ENCODE measurements at places on chromosomes 11 and 22.
A peak's percentile ranks its signal among the peaks of the same experiment; 100 is the strongest.

- no peak for DNase-seq
Observed at GRCh38 chr11:99410636-99411035, 389.9 kb downstream of the CNTN5 start.

- peak; percentile 41 for DNase-seq
Observed at GRCh38 chr11:34154059-34154875, 48.8 kb downstream of the NAT10 start.

DNA sequence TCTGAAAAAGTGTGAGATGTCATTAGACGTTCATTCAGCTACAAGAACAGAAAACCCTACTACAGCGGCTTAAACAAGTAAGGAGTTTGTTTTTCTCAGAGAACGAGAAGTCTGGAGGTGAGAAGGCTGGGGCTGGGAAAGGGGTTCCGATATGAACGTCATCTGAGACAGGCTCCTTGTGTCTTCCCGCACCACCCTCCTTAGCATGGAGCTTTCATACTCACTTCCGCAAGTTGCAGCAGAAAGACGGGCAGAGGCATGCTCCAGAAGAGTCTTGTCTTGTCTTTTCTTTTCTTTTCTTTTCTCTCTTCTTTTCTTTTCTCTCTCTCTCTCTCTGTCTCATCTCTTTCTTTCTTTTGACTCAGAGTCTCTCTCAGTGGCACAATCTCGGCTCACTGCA, 3.6 kb downstream of the TMEM45B start:
- DNase-seq = no peak

GRCh38 chr11:121580154-121580553, 127.4 kb upstream of the SORL1-AS1 start:
- DNase-seq = no peak

- DNase-seq = no peak
Observed at GRCh38 chr22:27163162-27164137, 506.1 kb downstream of the MIAT start.

- no peak for DNase-seq
Observed at GRCh38 chr22:23071230-23072076, 1.1 kb downstream of the GNAZ start.

DNA sequence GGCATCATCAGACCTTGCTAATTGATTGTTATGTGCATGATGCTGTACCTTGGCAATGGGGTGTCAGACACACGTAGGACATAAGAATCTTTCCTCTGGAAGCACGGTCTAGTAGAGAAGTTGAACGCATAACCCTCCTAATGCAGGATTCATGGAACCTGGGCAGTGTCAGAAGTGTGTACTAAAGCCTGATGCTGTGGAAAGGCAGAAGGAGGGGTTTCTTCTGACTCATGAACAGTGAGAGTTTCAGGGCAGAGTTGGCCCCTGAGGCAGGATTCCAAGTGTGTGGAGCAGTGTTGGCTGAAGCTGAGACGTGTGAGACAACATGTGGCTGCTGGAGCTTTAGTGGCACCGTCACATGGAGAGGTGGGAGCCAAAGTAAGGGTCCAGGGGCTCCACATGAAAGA, 3.5 kb downstream of the PANX1 start:
- no peak for DNase-seq

- DNase-seq = no peak
Observed at GRCh38 chr11:88284336-88285050, 53.0 kb downstream of the CTSC start.

DNA sequence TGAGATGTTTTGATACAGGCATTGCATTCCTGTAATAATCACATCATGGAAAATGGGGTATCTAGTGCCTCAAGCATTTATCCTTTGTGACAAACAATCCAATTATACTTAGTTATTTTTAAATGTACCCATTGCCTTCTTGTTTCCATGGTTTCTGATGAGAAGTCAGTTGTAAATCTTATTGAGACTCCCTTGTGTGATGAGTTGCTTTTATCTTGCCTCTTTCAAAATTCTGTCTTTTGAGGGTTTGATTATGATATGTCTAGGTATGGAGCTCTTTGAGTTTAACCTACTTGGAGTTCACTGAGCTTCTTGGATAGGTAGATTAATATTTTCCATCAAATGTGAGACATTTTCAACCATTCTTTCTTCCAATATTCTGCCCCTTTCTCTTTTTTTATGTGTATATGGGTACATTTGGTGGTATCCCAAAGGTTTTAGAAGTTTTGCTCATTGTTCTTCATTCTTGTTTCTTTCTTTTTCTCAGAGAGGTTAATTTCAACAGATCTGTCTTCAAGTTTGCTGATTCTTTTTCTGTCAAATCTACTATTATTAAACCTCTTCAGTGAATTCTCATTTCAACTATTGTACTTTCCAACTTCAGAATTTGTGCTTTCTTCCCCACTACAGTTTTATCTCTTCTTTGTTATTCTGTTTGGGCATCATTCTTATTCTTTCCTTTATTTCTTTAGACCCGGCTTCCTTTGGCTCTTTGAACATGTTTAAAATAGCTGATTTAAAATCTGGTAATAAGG, 13.7 kb downstream of the NAGA start:
- no peak for DNase-seq

- no peak for DNase-seq
Observed at GRCh38 chr11:66012946-66013761, 1.3 kb downstream of the CST6 start.

DNA sequence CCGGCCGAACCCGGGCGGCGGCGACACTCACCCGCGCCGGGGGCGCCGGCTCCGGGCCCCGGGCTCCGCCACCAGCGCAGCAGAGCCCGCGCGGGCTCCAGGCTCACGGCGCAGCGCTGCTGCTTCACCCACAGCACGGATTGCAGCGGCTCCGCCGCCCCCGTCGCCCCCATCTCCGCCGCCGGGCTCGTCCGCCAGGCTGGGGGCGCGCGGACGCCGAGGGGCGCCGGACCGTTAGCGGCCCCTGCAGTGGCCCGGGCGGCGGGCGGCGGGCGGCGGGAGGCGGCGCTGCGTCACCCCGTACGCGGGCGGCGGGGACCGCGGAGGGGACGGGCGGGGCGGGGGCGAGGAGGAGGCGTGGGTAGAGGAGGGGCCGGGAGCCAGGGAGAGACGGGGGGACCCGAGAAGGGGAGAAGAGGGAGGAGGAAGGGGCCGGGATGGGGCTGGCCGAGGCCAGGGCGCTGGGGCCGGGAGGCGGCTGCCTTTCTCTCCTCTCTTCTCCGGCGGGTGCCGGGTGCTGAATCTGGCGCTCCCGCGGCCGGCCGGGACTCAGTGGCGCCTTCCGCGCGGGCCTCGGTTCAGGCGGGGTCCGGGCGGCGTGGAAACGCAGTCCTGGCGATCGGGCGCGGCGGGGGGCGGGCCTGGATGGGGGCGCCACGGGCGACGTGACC, at the start of gene CERK:
TSS of gene CERK (minus strand) at position 277 of the 671 bp plus-strand sequence. CDS start at position 173, 104 bp downstream.
- DNase-seq = no peak

DNA sequence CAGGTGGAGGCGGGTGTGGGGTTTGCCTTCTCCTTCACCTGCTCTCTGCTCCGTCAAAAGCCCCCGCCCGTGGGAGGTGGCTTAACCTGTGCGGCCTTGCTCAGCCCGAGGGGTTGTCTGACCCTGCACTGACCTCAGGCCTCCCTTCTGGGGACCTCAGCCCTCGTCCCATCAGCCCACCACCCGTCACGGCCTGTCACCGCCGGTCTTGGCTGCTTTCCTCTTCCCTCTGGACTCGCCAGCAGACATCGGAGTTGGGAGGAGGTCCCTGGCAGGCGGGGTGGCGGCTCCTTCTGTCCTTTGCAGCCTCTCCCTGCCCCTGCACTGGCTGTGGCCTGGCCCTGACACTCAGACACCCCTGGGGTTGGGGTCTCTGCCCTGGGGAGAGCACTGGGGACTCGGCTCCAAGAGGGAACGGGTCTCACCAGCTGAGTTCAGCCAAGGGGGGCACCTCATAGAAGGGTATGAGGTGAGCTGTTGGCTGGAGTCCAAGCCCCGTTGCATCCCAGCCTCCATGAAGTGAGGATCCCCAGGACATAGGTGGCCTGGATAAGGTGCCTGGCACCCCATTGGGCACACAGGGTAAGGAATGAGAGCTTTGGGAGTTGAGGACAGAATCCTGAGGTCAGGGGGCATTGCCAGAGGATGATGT, 999.6 kb downstream of the BRD1 start:
- no peak for DNase-seq

DNA sequence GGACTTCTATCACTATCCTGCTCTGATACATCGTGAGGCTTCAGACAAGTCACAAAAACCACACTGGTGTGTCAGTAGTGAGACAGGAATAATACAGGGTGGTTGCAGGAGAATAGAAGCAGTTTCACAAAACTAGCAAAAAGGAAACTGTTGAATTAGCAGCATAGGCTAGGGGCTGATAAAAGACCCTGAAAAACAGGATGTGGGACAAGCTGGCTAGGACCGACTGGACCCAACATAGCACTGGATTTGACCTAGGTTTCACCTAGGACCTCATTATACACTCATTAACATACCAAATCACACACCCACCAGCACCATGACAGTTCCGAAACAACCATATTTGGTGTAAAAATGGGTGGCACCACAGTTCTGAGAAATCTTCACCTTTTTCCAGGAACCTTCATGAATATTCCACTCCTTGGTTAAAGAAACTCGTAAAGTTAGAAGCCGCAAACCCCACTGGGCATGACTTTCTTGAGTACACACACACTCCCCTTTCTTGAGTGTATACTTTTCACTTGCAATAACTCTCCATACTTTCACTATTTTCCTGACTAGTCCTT, 76.2 kb downstream of the SLC1A2 start:
- DNase-seq = no peak

- DNase-seq = no peak
Observed at GRCh38 chr11:61332281-61332796, 566 bp downstream of the DDB1 start.

- no peak for DNase-seq
Observed at GRCh38 chr11:102971766-102972165, 16.2 kb upstream of the MMP13 start.

DNA sequence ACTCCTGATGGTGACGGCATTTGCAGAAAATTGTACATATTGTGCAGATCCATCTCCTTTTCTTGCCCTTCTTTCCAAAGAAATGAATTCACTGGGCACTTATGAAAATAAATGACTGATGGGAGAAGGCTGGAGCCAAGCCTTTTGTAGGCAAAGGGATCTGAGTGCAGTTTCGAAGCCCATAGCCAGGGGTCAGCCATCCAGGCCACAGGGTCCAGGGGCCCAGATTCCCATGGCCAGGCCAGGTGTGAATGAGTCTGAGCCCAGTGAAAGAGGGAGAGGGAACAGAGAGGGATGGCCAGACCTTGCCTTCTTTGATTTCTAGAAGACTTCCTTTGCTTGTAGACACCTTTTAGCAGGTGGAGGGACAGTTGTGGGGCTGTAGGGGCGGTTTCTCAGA, 209.1 kb downstream of the KIRREL3 start:
- no peak for DNase-seq

DNA sequence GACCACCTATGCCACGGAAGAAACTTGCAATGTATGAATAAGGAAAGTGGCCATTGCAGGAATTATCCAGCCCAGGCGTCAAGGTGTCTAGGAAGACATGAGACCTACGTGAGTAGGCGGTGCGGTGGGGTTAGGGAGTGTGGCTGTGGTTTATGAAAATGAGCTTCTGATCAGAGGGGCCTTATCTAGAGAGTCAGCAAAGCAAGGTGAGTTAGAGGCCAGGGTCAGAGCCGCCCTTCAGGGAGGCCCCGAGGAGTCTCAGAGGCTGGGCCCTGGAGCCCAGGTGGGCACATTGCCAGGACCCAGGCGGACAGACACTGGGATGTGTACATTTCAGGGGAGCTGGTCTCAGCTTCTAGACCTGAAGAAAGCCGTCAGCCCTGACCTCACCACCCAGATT, 13.8 kb upstream of the LINC01488 start:
- no peak for DNase-seq

DNA sequence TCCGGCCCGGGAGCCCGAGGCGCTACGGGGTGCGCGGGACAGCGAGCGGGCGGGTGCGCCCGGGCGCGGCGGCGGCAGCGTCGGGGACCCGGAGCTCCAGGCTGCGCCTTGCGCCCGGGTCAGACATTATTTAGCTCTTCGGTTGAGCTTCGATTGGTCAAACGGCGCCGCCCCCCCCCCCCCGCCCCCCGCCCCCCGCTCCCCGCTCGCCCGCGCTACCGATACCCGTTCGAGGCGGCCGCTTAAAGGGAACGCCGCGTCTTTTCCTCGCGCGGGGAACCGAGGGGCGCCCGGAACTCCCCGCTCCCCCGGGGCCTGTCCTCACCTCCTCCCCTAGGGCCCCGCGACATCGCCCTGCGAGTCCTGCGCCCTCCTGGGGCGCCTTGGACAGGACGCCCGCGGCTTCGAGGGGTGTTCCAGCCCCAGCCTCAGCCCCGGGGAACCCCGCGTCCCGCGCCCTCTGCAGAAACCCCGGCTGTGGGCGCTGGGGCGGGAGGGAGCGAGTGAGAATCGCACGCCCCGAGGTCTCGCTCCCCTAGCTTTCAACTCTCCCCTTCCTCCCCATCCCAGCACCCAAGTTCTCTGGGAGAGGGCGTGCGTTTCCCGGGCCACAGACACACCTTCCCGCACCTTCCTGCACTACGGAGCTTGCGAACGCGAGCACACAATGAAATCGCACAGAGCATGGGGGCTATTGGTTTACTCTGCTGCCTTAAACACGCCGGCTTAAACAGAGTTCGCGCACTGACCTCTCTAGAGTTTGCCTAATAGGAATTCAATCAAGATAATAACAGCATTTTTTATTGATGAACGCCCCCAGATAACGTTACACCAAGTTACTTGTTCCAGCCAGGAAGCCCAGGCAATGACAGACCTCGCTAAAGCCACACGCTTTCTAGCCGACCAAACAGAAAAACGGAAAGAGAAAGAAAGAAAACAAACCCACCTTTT, at the start of gene BDNF:
TSS of gene BDNF (minus strand) at position 105 of the 951 bp plus-strand sequence. CDS start 41,891 bp downstream, outside the sequence.
- no peak for DNase-seq

- DNase-seq = no peak
Observed at GRCh38 chr22:42547562-42547961, 6.2 kb upstream of the SERHL2 start.

DNA sequence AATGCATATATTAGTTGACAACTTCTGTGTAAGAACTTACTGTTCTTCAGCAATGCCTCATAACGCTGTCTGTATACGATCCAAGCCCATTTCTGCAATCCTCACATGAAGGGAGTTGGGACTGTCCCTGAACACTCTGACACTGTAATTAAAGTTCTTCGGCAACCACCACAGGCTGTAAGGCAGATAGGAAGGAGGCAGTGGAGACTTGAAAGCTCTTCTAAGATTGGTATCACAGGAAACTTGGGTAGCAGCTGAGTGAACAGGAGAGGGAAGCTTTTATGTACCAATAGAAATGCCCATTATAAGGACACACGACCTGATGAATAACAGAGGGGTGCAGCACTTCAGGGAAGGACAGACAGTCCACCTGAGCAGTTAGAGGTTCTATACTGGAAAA, 12.0 kb upstream of the GAB2 start:
- DNase-seq = peak; percentile 69

DNA sequence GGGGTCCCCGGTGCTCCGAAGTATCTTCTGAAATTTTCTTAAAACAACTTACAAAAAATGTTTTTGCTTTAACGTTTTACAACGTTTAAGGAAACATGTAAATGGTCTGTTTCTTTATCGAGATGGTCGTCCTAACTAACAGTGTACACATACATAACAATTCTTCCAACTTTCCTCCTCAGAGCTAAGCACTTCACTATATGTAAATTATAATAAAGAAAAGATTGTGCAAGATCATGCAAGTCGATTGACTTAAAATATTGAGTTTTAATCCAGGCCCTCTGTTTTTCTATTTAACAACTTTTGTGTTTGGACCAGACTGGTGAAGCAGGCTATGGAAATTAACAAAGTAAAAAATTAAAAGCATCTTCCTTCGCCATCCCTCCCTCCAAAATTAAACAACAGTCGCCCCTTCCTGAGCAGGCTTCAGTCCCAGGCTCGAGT, 4.9 kb downstream of the ALX4 start:
- DNase-seq = no peak
